ENCODE measurements at places on chromosomes 1 and 21.

GRCh38 chr1:35554266-35555211 is 2.7 kb downstream of the KIAA0319L start:
- no peak for DNase-seq

DNA sequence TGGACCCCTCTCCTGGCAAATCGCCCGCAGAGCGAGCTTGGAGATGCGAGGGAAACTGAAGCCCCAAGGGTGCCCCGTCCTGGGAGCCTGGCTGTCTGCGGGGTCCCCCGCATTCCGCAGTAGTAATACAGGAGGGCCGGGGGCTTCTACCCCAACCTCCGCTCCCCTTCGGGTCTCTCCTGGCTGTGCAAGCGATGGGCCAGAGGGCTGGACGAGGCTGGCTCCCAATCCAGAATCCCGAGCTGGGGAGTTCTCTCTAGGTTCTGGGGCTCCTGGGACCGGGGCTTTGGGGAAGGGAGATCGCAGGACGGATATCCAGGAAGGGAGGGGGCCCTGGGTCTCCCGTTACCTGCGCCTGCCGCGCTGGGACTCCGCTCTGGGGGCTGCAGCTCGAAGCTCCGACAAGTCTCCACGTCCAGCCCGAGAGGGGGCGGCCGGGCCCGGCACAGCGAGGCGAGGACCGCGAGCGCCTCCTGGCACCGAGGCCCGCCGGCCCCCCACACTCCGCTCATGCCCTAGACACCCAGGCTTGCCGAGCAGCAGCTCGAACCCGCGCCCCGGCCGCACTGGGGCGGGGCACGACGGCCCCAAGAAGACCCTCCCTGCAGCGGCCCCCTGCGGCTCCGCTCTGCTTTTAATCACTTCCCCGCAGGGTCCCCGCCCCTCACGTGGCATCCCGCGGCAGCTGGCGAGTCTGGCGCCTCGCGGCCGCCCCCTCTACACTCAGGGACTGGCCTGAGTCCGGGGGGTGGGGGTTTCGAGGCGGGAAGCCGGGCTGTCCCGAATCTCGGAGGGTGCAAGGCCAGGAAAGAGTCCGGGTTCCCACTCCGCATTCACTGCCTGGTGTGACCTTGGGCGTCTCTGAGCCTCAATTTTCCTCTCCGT is at the start of gene SYT6:
TSS of gene SYT6 (minus strand) at position 609 of the 885 bp plus-strand sequence. CDS start at position 512, 97 bp downstream.
- no peak for DNase-seq

DNA sequence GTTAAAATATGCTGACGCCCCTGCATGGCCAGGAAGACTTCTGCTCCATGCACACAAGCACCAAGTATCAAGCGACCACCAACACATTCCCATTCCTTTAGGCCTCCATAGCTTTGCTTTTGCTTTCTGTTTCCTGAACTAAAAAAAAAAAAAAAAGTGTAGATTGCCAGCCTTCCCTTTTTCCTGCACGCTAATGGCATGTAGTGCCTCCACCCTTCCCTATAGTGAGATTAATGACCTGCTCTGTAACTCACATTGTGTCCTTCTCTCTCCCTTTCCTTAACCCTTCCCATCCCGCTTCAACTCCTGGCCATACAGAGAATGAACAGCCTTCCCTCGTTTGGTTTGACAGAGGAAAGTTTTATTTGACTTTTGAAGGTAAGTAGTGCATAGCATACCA is 57.1 kb upstream of the DYNLT5 start:
- DNase-seq: no peak

DNA sequence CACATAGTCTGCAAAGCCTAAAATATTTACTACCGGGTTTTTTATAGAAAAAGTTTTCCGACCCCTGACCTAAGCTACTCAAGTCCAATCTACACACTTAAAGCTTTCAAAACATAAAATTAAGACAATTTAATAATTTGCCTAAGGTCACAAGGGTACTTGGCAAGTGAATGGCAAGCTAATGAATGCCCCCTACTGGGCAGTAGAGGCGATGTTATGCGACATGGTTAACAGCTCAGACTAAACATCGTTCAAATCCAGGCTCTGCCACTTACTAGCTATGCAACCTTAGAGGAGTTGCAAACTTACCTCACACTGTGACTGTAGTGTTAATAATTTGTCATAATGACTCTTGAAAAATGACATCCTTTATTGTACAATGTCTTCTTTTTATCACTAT is 317.2 kb upstream of the NFIA start:
- DNase-seq: peak; percentile 31

DNA sequence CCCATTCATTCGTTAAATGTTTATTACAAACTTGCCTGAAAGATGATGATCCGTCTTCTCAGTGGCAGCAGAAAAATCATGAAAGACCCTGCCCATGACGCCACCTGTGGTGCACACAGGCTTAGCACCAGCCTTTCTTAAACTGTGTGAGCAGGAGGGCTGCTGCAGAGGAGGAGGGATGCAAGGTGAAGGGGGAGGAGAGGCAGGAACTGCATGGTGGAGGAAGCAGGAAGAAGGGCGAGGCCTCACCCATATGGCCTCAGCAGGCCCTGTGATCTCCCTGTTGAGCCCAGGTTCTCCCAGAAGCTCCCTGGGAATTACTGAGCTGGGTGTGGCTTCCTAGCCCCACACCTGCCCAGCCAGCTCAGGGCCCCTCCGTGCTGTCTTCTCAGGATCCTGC is 25.0 kb upstream of the RD3 start:
- no peak for DNase-seq

GRCh38 chr1:93352376-93352775 is 6.7 kb downstream of the DR1 start:
- no peak for DNase-seq

DNA sequence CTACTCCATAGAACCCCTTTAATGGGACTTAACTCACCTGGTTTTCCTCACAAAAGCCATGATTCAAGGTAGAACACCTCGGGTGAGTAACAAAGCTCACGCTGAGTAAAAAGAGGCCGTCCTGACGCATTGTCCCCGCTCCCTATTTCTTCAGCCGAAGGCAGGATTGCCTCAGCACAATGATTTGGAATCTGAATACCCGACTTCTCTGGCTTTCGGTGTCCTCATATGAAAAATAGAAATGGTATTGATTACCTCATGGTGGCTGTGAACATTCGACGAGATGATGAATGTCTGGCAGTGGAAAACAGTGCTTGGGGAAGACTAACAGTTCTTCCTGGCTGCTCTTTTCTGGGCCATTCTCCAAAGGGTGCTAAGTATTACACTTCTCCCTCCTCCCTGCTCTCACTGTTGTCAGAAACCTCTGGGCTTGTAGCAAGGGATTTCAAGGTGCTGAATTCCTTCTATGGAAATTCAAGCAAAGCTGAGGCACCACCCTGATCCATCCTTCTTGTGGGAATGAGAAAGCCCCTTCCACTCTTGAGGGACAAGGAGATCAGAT is 148.3 kb downstream of the C1orf94 start:
- no peak for DNase-seq

- DNase-seq: peak; percentile 7
Measured at GRCh38 chr1:230501849-230502248, 75.7 kb upstream of the PGBD5 start.

DNA sequence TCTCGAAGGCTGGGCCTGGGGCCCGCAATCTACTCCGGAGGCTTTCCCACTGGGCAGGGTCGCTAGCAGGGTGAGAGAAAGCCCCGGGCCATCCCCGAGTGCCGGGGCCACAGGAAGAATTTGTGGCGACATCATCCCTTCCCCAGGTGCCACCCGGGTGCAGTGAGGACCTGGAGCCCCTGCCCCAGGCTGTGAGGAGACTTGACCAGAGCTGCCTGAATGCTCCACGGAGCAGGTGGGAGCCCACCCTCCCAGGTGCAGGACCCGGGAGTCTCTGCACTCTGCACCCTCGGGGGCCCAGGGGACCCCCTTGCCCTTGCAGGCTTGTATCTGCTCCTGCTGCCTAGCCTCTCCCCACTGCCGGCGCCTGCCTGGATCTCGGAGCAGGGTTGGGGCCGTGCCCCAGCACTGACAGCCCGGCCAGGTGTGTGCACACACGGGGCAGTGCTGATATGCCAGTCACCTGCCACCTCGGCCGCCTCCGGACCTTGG is 67.5 kb upstream of the RGS7 start:
- DNase-seq: no peak

- no peak for DNase-seq
Measured at GRCh38 chr1:226487921-226488320, 60.6 kb upstream of the STUM start.

DNA sequence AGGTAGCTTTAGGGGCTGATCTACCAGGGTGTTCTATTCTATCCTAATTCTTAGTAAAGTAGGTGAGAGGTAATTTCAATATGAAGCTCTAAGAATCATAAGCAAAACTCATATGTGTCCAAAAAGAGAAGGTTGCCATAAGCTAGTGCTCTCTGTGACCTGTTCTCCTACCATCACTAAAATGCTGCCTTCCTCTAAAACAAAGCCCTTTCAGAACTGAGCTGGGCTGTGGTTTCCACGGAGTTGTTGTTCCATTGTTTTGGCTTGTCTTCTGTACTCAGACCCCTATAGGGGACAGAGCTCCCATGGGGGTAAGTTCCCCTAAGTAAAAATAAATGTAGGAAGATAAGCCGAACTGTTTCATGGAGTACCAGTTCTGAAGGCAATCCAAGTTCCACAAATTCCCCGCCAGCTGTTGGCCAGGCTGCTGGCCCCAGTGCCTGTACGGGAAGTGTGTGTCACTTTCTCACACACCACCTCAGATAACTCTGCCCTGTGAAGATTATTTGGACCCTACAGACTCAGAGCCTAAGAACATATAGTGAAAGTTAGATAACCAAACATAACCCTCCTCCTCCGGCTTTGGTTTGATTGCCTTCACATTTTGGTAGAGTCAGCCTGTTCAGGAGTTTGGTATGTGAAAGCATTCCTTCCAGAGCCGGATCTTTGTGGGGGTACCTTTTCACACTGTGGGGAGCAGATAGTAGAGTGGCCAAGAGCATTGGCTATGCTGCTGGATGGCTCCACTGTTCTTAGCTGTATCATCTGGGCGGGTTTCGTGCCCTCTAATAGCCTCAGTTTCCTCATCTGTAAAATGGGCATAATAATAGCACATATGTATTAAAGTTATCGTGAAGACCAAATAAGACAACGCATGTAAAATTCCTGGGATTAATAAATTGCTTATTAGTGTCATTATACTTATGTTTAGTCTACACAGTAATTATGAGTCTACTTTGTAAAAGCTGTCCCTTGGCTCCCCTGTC is 10.8 kb downstream of the DPT start:
- DNase-seq: no peak

- no peak for DNase-seq
Measured at GRCh38 chr1:14735841-14736240, 137.4 kb downstream of the KAZN start.

GRCh38 chr1:88698764-88699163 is 14.7 kb downstream of the PKN2 start:
- DNase-seq: no peak
